ENCODE measurements at places on chromosomes 4 and X.

- no peak for DNase-seq
Measured at GRCh38 chrX:149129767-149130166, 375.3 kb downstream of the IDS start.

- no peak for DNase-seq
Measured at GRCh38 chrX:49209434-49210251, 9.7 kb upstream of the SYP start.

DNA sequence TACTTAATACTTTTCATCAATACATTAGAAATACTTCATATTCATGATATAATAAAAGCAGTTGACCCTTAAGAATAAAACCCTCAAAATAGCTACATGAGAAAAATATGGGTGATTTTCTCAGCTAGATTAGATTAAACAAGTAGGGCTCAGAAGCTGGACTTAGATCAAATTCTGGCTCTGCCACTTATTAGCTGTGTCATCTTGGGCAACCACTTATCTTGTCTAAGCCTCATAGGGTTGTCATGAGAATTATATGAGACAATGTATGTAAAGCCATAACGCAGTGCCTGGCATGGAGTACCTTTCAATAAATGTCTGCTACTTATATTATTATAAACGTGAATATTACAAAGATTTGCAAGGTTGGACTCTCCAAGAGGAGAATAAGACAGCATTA, 84.3 kb upstream of the PGRMC2 start:
- no peak for DNase-seq

DNA sequence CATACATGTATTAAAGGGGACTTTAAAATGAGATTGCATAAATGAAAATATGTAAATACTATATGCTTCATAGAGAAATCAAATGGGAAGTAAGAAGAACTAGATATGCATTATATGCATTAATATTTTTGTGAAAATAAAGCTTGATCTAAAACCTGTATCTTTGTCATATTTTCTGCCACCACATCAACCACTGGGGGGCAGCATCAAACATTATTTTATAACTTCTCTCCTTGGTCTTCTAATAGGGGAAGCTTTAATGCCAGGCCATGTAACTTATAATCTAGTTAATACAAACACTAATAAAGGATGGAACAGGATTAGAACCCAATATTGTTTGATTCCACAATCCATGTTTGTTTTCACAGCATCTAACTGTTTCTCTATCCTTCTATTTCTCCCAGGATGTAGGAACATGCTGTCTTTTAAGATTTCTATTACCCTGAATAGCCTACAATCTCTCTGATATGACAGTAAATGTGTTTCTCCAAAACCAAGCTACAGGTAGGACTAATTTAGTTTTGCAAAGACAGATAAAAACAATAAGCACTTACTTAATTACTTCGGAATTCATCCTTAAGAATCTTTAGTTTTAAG, 10.0 kb downstream of the QRFPR start:
- DNase-seq = no peak

- DNase-seq = no peak
Measured at GRCh38 chrX:106300239-106300638, 132.1 kb downstream of the PWWP3B start.

DNA sequence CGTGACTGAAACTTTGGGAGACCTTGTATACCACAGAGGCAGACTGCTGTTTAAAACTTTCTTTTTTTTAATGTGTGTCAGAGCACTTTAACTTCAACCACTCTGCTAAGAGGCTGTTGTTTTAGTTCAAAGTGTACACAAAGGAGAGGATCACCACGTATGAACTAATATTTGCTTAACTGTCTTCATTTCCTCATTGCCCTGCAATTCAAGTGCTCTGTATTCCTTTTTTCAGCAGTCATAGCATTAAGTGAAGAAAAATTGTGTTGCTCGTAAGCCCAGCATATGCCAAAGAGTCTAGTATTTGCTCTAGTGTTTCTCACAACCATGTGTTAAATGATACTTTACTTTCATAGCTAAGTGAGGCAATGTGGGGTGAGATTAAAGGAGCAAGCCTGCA, 63.0 kb upstream of the HHIP start:
- DNase-seq = no peak

DNA sequence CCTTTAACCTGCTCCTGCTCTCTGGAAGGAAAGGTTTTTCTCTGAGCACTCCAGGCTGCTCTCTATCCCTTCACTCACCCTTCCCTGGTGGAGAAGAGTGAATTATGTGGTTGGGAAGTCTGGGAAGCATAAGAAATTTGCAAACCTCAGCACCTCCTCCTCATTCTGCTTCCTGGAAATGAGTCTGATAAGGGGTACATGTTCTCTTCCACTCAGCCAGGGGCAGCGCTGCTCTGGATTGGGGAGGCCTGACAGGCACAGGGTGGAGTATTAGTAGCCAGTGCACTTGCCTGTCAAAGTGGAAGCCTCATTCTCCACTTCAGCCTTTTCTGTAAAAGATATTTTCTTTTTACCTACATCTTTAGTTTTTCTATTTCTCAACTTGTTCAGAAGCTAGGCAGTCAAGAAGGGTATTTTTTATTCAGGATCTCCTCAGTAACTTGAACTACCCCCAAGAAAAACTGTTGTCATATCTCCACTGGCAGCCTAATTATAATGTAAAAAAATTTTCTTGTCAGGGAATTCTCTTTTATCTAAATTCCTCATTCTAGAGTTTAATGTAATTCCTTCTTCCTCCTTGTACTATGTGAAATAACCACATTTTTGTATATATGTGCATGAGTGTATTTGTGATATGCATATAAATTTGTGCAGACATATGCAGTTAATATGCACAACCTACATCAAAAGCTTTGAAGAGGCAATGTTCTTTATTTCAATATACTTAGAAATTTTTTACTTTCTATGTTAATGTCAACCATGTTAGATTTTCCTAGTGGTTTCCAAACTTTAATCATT, 15.3 kb downstream of the ADAMTS3 start:
- no peak for DNase-seq

- no peak for DNase-seq
Measured at GRCh38 chr4:10281996-10282395, 165.4 kb upstream of the WDR1 start.

DNA sequence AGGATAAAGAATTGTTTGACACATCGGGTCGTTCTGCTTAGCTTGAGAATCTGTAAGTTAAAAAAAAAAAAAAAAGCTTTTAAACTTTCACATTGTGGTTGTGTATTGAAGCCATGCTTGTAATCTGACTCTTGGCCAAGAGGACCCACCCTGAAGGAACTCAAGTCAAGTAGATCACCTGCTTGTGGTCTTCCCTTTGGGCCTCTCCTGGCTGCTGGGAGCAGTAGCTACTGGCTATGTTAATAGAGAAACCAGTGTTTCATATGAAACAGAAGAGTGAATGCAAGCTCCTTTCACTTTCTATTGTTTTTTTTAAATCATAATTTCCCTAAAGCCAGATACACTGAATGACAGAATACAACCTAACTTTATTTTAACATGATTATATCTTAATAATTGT, 402.4 kb upstream of the NDST4 start:
- DNase-seq = no peak

DNA sequence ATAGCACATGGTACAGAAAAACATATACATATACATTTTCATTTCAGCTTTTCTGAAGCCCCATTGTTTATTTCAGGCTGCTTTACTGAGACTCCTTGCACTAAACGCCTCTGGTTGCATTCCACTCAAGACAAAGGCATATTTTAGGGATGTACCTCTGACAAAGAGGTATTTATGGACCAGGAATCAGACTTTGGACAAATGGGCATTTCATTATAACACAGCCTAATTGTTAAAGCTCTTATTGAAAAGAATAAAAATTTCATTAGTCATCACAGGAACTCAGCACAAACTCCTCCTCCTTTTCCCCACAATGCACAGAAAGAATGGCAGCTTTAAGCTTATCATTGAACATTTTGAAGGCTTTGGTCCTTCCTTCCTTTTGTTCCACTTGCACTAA, 62.9 kb upstream of the UGT8 start:
- DNase-seq = no peak

DNA sequence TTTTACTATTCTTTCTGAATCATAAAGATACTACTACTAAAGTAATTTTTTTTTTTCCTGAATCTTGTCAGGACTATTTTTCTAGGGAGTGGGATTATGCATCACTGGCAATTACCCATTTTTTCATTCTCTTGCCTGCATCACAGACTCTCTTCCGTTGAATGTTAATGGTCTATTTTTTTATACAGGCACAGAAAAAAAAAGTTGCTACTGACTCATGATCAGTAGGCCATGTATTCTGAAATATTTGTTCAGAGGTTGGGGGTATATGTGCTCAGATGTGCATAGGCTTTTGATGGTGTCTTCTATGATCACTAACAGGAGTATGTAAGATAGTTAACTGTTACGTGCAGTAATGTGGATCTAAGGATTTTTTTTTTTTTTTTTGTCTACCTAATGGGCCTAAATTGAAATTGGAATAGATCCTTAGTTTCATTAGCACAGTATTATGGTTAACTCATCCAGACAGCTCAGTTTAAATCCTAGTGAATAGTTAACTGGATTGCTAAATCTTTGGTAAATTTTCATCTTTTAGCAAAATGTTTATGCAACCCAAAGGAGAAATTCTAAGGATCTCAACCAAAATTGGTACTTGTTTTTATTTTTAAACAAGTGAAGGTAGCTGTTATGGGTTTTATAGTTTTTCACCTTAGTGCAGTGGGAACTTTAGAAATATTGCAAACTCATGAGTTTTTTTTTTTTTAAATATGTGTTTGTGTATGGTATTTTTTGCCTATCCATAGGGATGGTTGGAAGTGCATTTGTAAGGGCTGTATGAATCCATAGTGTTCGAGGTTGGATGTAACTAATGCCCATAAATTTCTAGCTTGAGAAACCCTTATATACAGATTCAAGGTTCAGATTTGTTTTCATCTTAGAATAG, 12.1 kb downstream of the BMP2K start:
- no peak for DNase-seq

DNA sequence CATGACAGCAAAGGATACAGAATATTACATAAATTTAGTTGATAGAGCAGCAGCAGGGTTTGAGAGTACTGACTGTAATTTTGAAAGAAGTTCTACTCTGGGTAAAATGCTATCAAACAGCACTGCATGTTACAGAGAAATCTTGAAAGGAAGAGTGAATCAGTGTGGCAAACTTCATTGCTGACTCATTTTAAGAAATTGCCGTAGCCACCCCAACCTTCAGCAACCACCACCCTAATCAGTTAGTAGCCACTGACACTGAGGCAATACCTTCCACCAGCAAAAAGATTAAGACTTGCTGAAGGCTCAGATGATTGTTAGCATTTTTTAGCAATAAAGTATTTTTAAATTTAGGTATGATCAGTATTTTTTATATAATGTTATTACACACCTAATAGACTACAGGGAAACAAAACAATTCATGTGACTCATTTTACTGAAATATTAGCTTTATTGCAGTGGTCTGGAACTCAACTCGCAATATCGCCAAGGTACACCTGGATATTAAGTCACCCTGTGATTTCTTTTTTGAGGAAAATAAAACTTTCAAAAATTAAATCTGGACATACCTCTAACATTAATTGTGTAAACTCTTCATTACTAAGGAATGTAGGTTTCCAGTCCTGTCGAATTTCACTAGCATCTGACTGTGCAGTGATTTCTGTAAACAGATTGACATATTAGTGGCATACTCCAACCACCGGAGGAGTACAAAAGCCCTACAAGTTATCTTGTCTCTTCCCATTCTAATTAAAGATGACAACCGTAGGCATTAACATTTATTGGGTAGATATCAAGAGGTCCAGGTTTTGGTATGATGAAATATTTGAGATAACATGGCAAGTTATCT, 71.1 kb downstream of the CLOCK start:
- peak; percentile 55 for DNase-seq

DNA sequence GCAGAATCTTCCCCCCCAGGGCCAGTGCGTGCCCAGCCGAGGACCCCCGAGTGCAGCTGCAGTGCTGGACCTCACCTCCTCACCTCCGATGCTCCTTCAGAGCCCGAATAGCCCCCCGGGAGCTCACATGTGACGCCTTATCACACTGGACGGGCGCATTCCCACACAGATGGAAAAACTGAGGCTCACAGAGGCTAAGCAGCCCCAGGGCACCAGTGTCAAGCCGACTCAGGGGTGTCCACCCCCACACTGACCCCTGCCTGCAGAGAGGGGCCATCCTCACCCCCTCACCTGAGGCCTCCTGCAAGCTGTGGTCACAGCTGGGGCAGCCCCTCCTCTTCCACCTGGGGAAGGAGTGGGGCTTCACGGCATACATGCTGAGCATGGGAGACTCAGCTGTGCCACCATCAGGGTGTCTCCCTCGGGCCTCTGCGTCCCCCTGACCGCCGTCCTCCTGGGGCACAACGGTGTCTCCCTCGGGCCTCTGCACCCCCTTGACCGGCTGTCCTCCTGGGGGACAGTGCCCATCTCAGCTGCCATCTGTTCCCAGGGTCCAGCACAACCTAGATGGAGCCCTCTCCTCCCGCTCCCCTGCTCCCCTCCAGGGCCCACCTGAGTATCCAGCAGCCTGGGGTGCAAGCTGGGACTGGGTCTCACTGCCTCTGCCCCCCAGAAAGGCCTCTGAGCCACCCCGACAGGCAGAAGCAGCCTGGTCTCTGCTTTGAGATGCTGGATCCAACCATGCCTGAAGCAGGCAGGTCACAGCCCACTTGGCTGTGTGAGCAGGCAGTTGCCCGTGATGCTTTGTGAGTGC, 85.3 kb upstream of the NKX1-1 start:
- no peak for DNase-seq

DNA sequence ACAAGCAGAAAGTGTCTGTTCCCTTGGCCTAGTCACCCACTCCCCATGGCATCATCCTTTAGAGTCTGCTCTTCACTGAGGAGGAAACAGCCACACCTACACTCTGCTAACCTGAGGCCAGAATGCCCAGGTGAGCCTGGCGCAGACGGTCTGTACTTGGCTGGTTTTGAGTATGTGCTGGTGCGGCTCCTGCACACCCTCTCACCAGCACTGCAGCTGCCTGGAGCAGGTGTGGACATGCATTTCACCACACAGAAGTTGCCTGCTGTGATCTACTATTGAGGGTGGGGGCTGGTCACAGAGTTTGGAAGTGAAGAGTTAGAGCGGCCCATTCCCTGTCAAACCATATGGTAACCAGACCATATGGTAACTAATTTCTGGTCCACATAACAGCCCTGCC, 39.5 kb downstream of the KANTR start:
- DNase-seq = no peak

DNA sequence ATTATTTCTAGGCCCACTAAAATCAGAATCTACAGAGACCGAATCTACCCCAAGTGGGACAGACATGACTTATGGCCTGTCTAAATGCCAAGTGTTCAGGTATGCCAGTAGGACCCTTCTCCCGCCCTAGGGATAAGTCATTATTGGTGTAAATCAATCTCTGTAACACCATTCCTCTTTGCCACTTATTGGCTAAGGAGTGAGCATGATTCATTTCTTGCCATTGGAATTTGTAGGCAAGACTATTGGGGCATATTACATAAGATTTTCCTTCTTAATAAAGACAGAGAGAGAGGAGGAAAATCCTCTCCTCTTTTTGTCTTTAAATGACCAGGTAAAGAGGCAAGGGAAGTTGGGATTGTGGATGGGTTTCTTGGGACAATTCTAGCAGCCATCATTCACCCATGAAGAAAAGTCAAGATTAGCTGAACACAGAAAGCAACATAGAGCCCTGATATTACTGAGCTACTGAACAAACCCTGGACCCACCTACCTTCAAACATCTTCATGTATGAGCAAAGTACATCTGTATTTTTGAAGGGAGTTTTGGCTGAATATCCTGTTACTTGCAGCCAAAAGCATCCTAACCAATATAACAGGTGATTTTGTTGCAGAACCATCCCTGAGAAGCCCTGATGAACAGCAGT, 2.6 kb downstream of the SLC9B2 start:
- no peak for DNase-seq

All from AG09309 (cell line).